ENCODE measurements at places on chromosomes 7 and 10.

- DNase-seq: no peak
These were observed 80.9 kb downstream of the SHH start for GRCh38 chr7:155731380-155731779.

DNA sequence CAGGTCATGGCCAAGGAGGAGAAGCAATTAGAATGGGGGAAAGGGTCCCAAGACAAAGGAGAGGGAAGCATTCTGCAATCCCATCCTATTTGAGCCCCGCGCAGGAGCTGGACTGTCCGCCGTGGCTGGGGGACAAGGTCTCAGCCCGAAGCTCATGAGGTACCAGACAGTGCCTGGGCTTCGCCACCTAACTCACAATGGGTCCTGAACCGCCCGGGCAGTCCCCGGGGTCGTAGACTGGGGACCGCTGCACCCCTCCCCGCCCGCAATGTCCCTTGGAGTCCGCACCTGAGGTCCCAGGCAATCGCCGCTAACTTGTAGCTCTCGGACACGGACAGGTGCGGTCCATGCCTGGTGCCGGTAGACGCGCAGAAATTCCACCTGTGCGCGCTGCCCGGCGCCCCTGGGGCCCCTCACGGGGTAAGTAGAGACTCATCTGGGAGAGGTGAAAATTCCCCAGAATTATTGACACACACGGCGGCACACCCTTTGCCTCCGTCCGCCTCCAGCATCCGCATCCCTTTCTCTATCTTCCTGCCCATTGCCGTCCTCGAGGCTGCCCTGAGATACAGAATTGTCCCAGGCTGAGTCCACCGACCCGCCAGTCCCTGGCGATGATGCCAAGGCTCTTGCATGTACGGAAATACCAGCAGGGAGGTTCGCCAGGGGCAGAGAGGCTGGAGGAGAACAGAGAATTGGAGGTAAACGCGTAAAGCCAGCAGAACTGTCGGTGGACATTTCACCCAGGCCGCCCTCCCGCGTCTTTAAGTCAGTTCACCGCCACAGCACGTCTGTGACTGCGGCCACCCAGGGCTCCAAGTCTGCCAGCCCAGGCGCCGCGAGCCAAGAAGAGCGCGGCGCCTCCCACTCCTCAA lies 1.8 kb downstream of the CHRM2 start:
- no peak for DNase-seq

GRCh38 chr10:6108631-6109443 lies 20.0 kb downstream of the RBM17 start:
- DNase-seq: peak; percentile 22

DNA sequence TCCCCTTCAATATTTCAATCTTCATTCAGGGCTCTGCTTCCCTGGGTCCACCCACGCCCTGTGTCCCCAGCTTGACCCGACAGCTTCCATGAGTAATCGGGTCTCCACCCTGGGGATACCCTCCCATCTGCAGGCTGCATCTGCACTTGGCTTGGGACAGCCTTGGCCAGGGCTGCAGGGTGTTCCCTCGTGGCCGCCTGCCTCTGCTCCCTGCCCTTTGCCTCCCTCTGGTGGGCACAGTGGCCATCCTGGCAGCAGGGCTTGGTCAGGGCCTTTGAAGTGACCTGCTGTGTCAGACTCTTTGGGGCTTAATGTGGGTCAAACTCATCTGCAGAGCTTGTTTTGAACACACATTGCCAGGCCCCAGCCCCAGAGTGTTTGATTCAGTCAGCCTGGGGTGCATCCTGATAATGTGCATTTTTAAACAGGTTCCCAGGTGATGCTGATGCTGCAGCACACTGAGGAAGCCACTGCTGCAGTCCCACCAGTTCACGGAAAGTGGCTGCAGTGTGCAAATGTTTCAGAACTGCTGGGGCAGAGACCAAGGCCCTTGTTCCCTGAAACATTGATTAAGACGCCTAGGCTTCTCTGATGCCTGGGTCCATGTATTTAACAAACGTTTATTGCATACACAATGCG lies 80.7 kb upstream of the SEC61G start:
- DNase-seq: no peak

- no peak for DNase-seq
These were observed 468.7 kb downstream of the KCNMA1 start for GRCh38 chr10:77168861-77169260.

- no peak for DNase-seq
These were observed 35.3 kb downstream of the IL15RA start for GRCh38 chr10:5942001-5942400.

DNA sequence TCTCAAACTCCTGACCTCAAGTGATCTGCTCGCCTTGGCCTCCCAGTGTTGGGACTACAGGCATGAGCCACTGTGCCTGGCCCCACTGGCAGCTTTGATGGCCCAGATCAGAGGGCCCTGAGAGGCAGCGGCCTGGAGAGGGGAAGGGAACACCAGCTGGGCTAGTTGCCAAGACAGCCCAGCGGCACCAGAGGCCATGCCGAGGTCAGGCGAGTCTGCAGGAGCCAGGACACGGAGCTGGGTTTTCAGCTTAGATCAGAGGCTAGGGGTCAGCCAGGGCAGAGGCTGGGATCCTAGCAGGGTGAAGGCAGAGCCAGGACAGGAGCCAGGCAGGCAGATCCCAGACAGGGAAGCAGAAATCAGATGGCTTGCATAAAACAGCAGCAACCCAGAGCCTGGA lies 92.9 kb downstream of the MYL10 start:
- DNase-seq: no peak

- no peak for DNase-seq
These were observed 8.3 kb downstream of the ADD3 start for GRCh38 chr10:110016039-110016438.

- no peak for DNase-seq
These were observed 713.1 kb downstream of the DNAJB9 start for GRCh38 chr7:109282726-109283125.

DNA sequence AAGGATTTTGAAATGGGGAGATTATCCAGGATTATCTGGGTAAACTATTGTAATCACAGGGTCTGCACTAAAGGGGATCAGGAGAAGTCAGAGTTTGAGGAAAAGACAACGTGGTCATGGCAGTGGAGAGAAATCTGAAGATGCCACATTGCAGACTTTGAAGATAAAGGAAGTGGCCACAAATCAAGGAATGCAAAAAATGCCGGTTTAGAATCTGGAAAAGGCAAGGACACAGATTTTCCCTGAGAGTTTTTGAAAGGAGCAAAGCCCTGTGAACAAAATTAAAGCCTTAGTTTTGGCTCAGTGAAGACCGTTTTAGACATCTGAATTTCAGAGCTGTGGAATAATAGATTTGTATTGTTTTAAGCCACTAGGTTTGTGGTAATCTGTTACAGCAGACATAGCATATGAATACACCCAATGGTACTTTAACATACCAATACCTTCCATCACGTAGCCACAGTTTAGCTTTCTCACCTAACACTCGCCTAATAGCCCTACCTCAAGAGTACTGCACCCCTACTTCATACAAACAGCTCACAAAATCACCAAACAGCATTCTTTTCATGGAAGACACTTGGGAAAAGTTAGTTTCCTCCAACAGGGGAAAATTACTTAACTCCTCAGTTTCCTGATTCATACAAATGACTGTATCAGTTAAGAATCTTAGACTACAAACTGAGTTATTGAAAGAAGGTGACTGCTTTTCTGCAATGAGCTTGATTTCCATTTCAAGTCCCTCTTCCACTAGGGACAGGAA lies 446.5 kb downstream of the INHBA start:
- DNase-seq: no peak

- peak; percentile 22 for DNase-seq
These were observed 132.6 kb upstream of the PODXL start for GRCh38 chr7:131688738-131689661.

- DNase-seq: no peak
These were observed 43.8 kb downstream of the ARL4A start for GRCh38 chr7:12731214-12731656.

DNA sequence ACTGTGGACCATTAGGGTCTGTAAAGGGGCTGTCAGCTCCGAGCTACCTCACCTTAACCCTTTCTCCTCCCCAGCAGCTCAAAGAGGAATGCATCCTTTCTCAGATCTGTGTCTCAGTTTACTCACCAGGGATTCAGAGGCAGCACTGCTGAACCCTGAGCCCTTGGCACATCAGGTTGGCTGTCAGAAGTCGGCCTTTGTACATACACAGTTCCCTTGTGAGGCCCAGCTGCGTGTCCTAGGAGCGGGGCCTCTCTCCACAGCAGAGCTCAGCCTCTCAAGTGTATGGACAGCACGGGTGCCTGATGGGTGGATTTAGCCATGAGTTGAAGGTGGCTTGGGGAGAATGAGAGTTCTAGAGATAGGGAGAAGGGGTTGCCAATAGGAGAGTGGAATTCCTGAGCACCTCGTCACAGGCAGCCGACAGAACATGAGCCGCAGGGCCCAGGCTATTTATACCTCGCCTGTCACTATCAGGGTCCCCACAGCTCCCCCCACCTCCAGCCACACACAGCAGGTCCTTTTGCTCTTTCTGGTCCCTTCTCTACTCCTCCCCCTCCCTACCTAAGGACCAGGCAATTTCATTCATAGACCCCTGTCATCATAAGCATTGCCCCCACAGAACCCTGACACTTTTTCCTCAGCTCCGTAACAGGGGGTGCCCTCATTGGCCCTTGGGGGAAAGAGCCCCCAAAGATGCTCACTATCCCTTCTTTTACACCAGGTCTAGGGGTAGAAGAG lies 2.1 kb upstream of the FLNC start:
- DNase-seq: no peak

DNA sequence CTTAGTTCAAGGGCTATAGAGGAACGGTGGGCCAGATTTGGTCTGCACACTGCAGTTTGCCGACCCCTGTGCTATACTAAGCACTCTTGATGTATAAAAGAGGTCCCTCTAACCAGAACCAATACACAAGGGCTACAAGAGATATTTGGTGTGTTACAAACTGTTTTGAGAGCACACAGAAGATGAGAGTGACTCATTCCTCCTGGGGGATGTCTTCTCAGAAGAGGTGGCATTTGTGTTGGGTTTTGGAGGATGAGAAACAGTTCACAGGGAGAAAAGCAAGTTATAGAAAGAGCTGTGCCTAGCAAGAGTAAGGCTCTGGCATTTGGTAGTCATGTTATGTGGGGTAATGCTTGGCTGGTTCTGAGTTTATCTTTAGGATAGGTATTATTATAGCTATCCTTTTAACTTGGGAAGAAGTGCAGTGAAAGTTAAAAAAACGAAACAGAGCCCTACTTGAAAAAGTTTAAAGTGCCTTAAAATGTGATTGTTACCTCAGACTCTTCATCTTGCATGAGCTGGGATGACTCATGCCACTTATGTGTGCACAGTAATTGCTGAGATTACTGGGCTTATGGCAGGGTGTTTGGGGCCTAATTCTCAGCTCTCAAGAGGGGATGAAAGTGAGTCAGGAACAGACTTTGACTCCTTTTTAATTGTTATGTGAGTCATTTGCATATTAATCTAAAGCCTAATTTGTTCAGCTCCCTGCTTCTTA lies 160.4 kb downstream of the KIF20B start:
- DNase-seq: no peak

DNA sequence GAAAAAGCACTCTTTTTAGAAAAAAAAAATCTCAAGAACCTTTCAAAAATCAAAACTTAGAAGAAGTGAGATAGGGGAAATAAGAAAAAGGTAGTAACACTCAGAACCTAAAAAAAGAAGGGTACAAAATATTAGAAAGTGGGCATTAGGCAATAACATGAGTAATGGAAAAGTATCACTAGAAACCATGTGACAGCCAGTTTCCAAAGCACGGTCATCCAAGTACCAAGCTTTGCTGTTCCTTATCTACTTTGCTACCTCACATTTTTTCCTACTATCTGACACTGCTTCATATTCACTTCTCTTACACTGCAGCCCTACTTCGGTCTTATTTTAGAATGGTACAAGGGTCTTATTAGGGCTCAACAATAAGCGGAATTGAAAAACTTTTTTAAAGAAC lies 30.3 kb downstream of the IMMP2L start:
- no peak for DNase-seq

DNA sequence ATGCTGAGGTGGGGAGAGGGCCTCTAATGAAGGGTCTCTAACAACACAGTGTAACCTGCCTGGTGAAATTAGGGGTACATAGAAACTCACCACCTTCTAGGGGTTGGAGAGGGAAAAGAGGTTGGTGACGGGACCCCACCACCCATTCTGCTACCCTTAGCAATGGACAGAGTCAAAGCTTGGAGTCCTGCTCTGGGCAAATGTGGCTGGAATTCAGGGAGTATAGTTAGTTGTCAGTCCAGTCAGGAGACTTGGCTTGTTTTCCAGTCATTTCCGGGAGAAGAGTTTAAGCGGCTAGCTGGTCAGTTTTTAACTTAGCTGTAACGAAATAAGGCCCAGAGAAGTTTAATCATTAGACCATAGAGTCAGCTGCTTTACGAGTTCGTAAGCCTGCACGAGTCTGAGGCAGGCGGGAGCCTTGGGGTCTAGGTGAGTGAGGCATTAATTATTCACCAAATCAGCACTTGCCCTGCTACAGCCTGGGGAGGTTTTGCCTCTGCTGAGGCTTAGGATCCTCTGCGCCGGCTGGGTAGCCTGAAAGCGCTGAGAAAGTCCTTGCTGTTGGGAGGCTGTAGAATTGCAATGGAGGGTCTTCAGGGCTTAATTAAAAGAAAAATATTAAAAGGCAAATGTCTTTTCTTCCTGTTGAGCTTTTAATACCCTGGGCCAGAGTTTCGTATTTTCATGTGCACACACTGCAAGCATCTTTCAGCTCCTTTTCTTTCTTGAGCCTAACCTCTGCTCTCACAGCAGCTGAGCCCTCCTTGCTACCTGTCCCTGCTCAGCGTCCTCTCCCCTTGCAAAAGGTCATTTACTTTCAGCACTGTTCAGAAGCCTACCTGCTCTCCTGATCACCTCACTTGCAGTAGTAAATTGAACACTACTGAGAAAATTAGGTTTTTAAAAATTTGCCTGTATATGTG lies 1.5 kb upstream of the LAMB1 start:
- no peak for DNase-seq

DNA sequence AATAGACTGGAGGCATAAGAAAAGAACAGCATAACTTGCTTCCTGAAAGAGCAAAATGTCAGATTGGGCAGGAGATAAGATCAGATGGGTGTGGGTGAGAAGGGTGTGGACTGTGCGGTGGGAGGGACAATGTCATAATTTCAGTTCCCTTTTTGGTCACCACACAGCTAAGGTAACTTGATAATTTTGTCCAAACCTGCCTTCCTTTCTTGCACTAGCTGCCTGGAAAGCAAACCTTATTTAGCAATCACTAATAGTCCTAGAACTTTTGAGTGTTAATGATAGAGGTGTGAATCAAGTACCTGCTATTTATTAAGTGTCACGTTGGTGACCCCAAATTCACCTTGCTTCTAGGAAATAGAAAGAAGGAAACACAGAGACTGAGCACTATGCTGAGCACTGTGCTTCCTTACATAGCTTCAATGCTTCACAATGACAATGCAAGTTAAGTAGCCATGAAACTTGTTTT lies 72.4 kb upstream of the SP4 start:
- DNase-seq: peak; percentile 69

GRCh38 chr7:140559410-140559809 lies 80.1 kb upstream of the MKRN1 start:
- no peak for DNase-seq

Measured in activated T-helper 1 cell treated with anti-CD3 and anti-CD28 coated beads, Interleukin-12 subunit alpha, Interleukin-12 subunit beta, Interleukin-2, Interleukin-4 antibody, amounts not matched to agents 30 ng/mL and 10 ng/mL and 1 ng/mL, durations not matched to agents 14 hours and 24 hours and 36 hours (primary cell).